ENCODE measurements at places on chromosomes 4 and X.

DNA sequence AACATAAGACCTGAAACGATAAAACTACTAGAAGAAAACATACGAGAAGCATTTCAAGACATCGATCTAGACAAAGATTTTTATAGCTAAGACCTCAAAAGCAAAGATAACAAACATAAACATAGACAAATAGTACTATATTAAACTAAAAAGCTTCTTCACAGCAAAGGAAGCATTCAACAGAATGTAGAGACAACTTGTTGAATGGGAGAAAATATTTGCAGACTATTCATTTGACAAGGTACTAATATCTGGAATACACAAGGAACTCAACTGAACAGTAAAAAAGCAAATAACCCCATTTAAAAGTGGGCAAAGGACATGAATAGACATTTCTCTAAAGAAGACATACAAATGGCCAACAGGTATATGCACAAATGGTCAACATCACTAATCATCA is 49.8 kb downstream of the MANBA start:
- DNase-seq, result no peak

- DNase-seq, result no peak
Measured at GRCh38 chr4:104901438-104901837, 245.2 kb upstream of the TET2 start.

DNA sequence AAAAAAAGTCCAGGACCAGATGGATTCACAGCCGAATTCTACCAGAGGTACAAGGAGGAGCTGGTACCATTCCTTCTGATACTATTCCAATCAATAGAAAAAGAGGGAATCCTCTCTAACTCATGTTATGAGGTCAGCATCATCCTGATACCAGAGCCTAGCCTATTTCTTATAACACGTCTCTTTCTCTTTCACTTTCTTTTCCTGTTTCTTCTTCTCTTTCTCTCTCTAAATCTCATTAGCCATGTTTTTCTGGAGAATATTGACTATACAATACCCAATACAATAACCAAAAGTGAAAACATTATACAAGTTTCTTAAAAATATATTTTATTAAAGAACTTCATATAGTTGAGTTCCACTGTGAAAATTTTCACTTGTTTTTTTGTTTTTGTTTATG is 1154.9 kb upstream of the PCDH7 start:
- DNase-seq, result no peak

DNA sequence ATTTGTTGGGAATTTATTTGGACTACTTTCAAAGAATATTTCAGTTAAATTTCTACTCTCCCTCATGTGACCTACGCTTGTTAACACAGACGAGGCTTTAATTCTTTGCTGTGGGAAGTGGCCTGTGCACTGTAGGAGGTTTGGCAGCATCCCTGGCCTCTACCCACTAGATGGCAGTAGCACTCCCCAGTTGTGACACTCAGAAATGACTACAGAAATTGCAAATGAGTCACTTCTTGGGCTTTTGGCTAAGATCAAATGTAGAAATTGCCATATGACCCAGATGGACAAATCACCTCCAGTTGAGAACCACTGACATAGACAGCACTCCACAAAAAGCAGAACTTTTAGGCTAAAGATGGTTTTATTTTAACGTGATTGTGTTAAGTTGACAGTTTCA is 22.1 kb downstream of the PIR start:
- DNase-seq, result no peak

GRCh38 chrX:21586001-21586400 is 72.1 kb downstream of the KLHL34 start:
- DNase-seq, result no peak

DNA sequence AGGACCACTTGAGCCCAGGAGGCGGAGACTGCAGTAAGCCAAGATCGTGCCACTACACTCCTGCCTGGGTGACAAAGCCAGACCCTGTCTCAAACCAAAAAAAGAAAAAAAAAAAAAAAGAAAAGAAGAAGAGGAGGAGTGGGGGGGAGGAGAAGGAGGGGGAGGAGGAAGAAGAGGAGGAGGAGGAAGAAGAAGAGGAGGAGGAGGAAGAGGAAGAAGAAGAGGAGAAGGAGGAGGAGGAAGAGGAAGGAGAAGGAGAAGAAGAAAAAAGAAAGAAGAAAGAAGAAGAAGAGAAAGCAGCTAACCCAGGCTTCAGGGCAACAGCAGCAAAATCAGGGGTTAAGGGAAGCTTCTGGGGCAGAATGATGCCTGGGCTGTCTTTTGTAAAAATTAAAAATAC is 27.5 kb downstream of the VMA21 start:
- DNase-seq, result no peak

- no peak for DNase-seq
Measured at GRCh38 chr4:87823200-87823599, 9.6 kb upstream of the MEPE start.

DNA sequence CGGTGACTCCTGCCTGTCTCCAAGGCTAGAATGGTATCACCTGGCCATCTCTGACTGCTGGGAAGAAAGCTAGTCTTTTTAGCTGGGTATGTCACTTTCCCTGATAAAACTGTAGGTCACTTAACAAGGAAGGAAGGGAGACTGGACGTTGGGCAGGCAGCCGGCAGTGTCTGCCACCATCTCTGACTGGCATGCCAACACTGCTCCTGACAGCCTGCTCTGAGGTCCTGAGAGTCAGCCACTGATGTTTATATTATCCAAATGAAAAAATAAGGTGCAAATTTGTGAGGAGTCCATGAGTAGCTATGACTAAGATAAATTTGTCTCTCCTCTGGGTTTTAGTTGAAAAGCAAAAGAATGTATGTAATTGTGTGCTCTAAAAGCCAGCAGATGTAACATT is 77.2 kb downstream of the SNX25 start:
- DNase-seq, result no peak

DNA sequence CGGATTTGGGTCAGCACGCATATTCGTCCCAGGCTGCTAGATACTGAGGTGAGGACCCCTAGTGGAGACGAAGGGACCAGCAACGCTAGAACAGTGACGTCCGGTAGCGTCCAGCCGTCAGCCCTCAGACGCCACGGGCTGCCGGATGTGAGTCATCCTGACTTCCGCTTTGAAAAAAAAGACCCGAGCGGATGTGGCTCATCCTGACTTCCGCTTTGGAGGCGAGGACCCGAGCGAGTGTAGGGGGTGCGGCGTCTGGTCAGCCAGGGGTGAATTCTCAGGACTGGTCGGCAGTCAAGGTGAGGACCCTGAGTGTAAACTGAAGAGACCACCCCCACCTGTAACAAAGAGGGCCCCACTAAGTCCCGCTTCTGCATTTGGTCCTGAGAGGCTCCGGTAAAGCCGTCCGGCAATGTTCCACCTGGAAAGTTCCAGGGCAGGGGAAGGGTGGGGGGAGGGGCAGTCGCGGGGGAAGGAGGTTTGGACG is at the start of gene MAGEB2:
MAGEB2 (plus strand) TSS at position 207 of the 487 bp plus-strand sequence. CDS start 3,018 bp downstream, outside the sequence.
- DNase-seq, result no peak

Measured in stimulated activated CD4-positive, alpha-beta T cell treated with anti-CD3 and anti-CD28 coated beads, Interleukin-12 subunit alpha, Interleukin-12 subunit beta, amount 100 ng/mL, for 24 hours (primary cell).